ENCODE measurements at places on chromosomes 3 and 15.
A peak's percentile ranks its signal among the peaks of the same experiment; 100 is the strongest.

- no peak for DNase-seq
These were observed 20.1 kb upstream of the DMXL2 start for GRCh38 chr15:51642696-51643095.

GRCh38 chr15:44023176-44023575 lies 171.9 kb downstream of the FRMD5 start:
- no peak for DNase-seq

DNA sequence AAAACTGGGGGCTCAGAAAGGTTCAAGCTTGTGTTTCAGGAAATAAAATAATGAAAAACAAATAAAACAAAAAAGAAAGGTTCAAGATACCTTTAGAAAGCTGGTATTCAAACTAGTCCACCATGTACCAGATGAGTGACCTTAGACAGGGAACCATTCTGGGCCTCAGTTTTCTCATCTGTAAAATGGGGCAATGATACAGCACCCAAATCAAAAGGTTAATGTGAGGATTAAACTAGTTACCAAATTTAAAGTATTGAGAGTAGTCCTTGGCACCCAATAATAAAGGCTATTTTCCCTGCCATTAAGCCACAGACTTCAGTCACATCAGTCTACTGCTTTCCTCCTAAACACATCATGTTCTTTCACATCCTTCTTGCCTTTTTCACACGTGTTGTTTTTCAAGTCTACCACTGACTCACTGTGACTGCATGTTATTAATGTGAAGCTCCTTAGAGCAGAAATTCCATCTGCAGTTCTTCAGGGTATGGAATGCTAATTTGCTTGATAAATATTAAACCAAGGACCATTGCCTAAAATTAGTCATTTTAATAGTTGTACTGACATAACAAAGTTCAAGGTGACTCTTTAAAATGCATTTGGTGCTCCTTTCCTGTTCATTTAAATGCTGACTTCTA lies 19.9 kb downstream of the TAMM41 start:
- DNase-seq, result no peak

GRCh38 chr3:50124052-50124799 lies 30.9 kb upstream of the SEMA3F start:
- no peak for DNase-seq

- peak; percentile 55 for DNase-seq
These were observed 49.0 kb upstream of the SEMA4B start for GRCh38 chr15:90151989-90152645.

GRCh38 chr15:66842710-66843441 lies 140.8 kb downstream of the SMAD6 start:
- no peak for DNase-seq

GRCh38 chr3:64031540-64032508 lies 8.5 kb upstream of the PSMD6 start:
- DNase-seq, result no peak

DNA sequence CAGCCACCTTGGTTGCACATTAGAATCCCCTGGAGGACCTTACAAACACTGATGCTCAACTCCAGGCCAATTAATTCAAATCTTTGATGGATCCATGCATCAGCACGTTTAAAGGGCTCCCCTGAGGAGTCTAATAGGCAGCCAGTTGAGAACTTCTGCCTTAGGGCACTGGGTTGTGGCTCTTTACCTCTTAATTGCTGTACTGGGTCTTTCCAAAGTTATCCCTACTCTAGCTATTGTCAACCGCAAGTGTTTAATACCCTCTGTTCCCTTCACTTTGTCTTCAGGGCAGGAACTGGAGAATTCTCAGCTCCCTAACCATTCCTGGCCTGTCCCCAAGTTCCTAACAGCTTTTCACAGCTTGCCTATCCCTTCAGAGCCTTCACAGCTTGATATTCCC lies 15.0 kb upstream of the FAM174B start:
- DNase-seq, result no peak

GRCh38 chr3:58163234-58163633 lies 47.5 kb downstream of the DNASE1L3 start:
- no peak for DNase-seq

GRCh38 chr3:163664466-163664865 lies 1413.8 kb downstream of the SI start:
- no peak for DNase-seq

DNA sequence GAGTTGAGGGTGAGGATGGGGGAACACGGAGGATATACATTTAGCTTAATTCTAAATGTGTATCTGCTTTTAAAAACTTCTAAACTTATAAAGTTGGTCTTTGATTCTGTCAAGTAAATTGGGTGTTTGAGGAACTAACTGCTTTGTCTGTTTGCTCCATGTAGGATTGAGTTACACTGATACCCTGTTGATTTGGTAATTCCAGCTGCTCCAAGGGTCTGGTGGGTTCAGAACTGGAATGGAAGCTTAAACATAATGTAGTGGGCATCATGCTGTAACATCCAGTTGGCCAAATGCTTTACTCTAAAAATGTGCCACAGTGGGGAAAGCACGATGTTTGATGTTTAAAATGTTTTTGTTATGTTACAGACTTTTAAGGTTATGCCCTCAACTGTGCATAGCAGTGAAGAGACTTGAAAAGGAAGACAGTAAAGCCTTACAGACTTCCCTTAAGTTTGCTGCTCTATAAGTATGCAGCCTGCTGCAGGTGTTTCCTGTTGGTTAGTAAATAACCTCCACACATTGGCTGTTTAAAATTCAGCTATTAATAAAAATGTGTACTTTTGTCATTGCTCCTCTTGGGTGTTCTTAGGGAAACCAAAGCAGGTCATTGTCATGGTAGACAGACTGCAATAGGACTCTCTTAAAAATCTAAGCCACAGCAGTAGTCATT lies 5.9 kb upstream of the EDEM1 start:
- DNase-seq, result no peak

DNA sequence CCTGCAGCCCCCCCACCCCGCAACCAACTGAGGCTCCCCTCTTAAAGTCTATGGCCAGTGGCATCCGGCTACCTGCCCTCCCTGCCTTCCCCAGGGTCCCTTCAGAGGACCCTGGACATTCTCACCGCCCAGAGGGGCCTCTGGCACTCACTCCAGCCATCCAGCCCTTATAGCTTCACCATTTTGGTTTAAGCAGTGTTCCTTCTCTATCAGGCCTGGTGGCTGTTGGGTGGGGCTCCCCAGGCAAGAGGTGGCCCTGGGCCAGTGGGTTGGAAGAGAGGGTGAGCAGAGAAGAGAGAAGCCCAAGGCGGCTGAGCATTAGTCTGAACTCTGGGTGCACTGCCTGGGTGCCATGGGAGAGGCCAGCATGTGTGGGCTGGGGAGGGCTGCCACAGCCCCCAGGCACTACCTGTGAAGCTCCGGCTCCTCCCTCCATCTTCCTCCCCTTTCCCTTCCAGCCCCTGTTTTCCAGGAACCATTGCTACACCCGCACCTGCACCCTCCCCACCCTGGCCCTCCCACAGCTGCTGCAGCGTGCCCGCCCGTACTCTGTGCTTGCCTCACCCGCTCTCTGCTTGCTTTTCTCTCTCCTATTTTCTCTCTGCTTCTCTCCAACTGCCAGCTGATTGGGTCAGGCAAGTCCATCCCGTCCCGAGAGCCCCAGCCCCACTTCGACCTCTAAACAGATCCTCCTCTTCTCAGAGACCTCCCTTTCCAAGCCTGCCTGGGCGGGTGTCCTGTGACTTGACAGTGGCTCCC lies 168.2 kb downstream of the TBC1D2B start:
- no peak for DNase-seq

DNA sequence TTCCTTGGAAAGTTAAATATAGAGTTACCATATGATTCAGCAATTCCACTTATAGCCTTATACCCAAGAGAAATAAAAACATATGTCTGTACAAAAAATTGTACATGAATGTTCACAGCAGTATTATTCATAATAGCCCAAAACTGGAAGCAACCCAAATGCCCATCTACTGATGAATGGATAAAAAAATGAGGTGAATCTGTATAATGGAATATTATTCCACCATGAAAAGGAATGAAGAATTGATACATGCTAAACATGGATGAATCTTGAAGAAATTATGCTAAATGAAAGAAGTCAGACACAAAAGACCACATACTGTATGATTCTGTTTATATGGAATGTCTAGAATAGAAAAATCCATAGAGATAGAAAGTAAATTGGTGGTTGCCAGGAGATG lies 61.4 kb downstream of the TTC23 start:
- DNase-seq, result no peak

DNA sequence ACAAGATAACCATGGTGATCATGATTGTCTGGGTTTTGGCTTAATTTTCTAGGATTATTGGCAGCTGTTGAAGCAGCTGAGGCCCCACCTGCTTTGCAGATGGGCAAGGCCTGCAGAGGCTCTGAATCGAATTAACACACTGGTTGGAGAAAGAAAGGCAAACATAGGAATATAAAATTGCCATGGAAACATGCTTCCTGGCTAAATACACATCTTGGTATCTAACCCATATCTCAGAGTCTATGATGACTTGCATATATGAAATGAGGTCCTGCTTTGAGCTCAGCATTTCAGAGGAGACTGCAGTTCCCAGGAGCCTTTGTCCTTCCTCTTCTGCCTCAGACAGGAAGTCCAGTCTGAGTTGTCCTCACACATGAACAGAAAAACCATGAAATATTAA lies 24.3 kb upstream of the SV2B start:
- no peak for DNase-seq

GRCh38 chr15:31178705-31179104 lies 77.2 kb upstream of the TRPM1 start:
- no peak for DNase-seq

GRCh38 chr15:77584201-77584600 lies 48.5 kb downstream of the LINGO1 start:
- peak; percentile 35 for DNase-seq

DNA sequence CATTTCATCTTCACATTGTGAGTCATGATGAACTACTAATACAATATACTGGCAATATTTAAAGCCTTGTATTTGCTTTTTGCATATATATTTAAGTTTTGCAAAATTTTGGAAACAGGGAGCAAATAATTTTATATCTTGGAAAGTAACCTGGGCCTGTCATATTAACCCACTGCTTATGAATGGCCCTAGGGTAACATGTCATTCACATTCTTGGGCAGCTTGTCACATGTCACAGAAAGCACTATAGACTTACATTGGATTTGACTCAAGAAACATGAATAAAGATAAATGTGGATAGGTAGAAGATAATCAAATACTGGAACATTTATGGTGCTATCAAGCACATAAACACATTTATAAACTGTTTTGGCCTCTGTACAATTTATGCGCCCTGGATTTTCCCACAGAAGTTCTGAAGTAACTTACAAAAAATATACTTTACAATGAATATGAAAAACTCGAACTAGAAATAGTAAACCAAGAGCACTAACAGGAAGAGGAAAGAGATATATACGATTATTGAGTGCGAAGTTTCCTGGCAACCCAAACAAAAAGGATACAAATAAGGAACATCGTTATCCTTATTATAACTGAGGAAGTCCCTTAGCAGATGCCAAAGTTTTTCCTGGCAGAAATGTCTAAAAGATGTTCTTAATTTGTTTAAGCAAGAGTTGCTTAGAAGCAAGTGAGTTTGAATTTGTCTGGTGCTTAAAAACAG lies 257.2 kb downstream of the RBMS3 start:
- no peak for DNase-seq

GRCh38 chr3:126947429-126947828 lies 35.5 kb upstream of the PLXNA1 start:
- DNase-seq, result no peak

DNA sequence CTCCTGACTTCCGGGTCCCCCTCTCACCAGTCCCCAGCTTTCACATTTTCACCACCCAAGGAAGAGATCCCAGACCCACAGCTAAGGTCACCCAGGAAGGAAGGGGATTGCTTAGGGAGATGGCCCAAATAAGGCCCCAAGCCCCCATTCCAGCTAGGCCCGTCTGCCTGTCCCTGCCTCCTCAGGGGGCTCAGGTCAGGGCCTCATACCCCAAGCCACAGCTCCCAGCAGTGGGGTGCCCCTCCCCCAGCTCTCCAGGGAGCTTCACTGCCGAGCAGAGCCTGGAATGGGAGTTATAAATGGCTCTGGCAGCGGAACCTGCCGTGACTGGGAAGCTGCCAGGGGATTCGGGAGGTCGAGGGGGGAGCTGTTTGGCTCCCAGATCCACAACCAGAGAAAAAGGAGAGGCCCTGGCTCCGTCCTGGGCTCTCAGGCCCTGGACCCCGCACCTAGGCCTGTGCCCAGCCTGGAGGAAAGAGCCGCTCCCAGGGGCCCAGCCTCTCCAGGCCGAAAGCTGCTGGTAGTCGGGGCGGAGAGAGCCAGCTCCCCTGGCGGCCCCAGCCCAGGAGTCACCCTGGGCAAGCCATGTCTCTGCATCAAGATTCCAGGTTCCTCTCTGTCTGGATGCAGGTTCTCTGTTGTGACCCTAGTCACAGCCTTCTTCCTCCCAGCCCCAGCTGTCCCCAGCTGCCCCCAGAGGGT lies 550 bp downstream of the CCDC9B start:
- DNase-seq, result no peak

GRCh38 chr3:60316121-60316797 lies 935.0 kb downstream of the FHIT start:
- no peak for DNase-seq

DNA sequence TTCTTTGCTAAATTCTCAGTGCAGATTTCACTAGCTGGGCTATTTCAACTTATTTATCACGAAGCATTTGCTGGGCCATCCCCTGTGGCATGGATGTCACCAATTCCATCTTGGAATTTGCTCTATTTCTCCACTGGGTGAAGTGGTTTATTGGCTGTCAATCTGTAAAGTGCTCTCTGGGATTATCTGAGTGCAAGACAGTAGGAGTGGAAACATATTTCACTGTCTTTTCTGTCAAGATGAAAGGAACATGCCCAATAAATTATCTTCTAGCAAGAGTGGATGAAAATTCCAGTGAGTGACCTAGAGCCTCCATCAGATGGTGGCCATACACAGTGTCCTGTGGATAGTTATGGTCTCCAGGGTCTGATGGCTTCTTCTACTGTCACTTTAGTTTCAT lies 25.1 kb upstream of the CTDSPL start:
- DNase-seq, result no peak

DNA sequence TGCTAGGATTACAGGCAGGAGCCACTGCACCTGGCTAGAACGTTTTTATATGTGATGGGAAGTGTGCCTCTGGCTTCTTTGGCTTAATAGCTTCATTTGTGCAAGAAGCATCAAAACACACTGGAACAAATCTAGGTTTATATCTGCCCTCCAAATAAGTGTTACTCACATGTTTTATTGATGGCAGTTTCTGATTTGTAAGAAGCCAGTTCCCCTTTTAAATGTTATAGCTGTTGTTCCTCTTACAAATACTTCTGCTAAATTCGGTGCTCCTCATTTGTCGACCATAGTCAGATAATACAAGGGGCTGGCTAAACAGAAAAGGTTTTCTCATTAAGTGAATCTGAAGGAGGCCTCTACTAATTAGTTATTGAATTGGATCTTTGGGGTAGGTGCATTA lies 307.1 kb upstream of the SEMA6D start:
- no peak for DNase-seq

- no peak for DNase-seq
These were observed 35.2 kb downstream of the FBXO45 start for GRCh38 chr3:196603683-196604082.

GRCh38 chr15:87522997-87523396 lies 733.5 kb downstream of the NTRK3 start:
- DNase-seq, result no peak

Data from endothelial cell (in vitro differentiated cells).